ENCODE measurements at places on chromosomes 11 and 22. TPM values are rescaled to one million over a fixed set of nuclear protein-coding genes. Genes with fewer than 3 reads are reported as not detected.

IGLL5 gene
- not detected for total RNA-seq

SYT9 gene
- not detected for total RNA-seq

APIP gene
- 14.3 TPM for total RNA-seq

SLC25A18 gene
- total RNA-seq = 0.16 TPM

MS4A4E gene
- not detected for total RNA-seq

CDON gene
- total RNA-seq = 29.6 TPM

ELFN2 gene
- 0.81 TPM for total RNA-seq

PTPN5 gene
- not detected for total RNA-seq

OR8G1 gene
- not detected for total RNA-seq

SIK3 gene
- 19.1 TPM for total RNA-seq

MAML2 gene
- total RNA-seq = 21.4 TPM

MMP27 gene
- total RNA-seq = not detected

PUS3 gene
- total RNA-seq = 8.6 TPM

BAIAP2L2 gene
- 2.4 TPM for total RNA-seq

TPBGL gene
- 0.16 TPM for total RNA-seq

FAM180B gene
- not detected for total RNA-seq

MS4A15 gene
- not detected for total RNA-seq

SERPING1 gene
- 221 TPM for total RNA-seq

RNF141 gene
- total RNA-seq = 24.8 TPM

ARHGAP32 gene
- total RNA-seq = 9.1 TPM

OR4D5 gene
- not detected for total RNA-seq

NXPE4 gene
- total RNA-seq = not detected

RAB36 gene
- total RNA-seq = 1.8 TPM

CABP4 gene
- not detected for total RNA-seq

VWA5A gene
- total RNA-seq = 10.2 TPM

PHLDA2 gene
- 24.8 TPM for total RNA-seq

KCNE3 gene
- 2.3 TPM for total RNA-seq

OR52A1 gene
- total RNA-seq = not detected

BRSK2 gene
- total RNA-seq = 0.16 TPM

TCN1 gene
- total RNA-seq = not detected

SLC22A8 gene
- not detected for total RNA-seq

TRPC6 gene
- total RNA-seq = 0.36 TPM

PGM2L1 gene
- total RNA-seq = 0.72 TPM

HBG2 gene
- not detected for total RNA-seq

GGT1 gene
- total RNA-seq = not detected

USP28 gene
- 17.7 TPM for total RNA-seq

SCGB2A2 gene
- total RNA-seq = not detected

MEI1 gene
- total RNA-seq = 1.3 TPM

GP1BB gene
- 10.9 TPM for total RNA-seq

RELT gene
- total RNA-seq = 5.3 TPM

SHANK3 gene
- 1.4 TPM for total RNA-seq

RAC2 gene
- total RNA-seq = 61.9 TPM

RASD2 gene
- not detected for total RNA-seq

ZMAT5 gene
- 28.0 TPM for total RNA-seq

PIM3 gene
- total RNA-seq = 41.3 TPM

RAPSN gene
- not detected for total RNA-seq

DCDC1 gene
- not detected for total RNA-seq

PATE4 gene
- total RNA-seq = not detected

FREY1 gene
- not detected for total RNA-seq

OR52H1 gene
- total RNA-seq = not detected

KRTAP5-4 gene
- not detected for total RNA-seq

Measured in cardiac atrium fibroblast (primary cell).